Activated CD4-positive, alpha-beta T cell treated with anti-CD3 and anti-CD28 coated beads, Interleukin-2, amount 10 ng/mL, durations not matched to agents 7 days and 5 days (primary cell): ENCODE measurements at places on chromosomes 4 and X.

- peak; percentile 78 for DNase-seq
These were observed 35.9 kb downstream of the ANKRD17 start for GRCh38 chr4:73222466-73223257.

- DNase-seq = no peak
These were observed 903.4 kb downstream of the TECRL start for GRCh38 chr4:63505714-63506460.

GRCh38 chrX:105006996-105007395 is 213.5 kb downstream of the TEX13A start:
- no peak for DNase-seq

DNA sequence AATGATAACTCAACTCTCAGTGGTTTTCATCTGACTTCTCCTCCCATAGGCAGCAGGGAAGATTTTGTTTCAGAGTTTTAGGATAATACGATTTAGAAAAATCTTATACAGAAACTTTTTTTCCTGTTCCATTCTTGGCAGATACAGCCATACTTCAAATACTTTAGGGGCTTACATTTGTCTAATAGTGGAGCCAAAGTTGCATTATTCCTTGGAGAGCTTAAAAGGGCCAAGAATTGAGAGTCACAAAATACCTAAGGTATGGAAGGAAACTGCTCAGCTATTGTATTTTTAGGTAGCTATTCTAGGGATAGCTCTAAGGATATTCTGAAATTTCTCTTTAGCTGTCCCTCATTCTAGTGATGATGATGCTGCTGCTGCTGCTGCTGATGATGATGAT is 132.9 kb upstream of the PTCHD1 start:
- DNase-seq = no peak

DNA sequence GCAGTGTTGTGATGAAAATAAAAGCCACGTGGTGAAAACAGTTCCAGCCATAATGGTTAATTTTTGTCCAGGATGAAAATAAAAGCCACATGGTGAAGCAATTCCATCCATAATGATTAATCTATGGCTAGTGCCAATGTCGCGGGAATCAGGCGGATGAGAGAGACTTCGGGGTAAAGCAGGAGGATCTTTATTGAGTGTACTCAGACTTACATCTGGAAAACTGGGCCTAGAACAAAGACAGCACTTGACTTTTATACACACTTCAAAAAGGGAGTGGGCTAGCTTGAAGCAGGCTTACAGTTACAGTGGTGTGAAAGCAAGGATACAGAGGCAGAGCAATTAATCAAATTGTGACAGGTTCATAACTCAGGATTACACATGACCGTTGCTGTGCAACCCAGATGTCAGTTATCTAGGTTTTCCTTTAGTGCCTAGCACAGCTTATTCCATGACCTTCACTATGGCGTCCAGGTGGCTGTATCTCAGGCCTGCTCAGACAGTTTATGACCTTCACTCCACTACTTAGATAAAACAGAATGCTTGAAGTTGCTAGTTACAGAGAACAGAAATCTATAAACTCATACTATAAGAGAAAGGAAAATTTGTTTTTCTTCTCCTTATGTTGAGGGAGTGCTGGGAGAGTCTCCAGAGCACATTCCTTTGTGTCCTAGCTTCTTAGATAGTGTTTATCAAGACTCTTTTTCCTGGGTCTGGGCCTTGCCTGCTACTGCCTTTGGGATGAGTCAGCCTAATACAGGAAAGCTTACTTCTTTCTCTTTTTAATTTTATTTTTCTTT is 5.9 kb upstream of the PLA2G12A start:
- no peak for DNase-seq

DNA sequence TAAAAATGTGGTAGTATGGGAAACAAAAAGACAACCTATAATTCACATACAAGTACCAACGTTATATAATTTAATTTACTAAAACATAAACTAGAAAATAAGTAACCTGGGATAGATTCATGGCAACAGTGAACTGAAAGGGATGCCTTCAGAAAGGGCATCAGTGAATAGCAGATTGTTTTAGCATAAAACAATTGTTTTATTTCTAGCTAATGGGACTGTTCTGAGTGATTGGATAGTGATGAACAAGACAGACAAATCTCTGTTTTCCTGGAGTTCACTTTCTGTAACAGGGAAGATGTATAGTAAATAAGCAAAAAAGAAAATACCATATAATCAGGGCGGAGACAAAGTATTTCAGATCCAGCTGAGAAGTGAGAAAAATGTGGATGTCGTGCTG is 379.1 kb upstream of the SPOCK3 start:
- no peak for DNase-seq

GRCh38 chr4:16684097-16684496 is 214.3 kb downstream of the LDB2 start:
- DNase-seq = no peak

- DNase-seq = no peak
These were observed 8.7 kb upstream of the CXCL3 start for GRCh38 chr4:74047152-74047551.

GRCh38 chrX:11481035-11481434 is 184.7 kb downstream of the ARHGAP6 start:
- DNase-seq = no peak

DNA sequence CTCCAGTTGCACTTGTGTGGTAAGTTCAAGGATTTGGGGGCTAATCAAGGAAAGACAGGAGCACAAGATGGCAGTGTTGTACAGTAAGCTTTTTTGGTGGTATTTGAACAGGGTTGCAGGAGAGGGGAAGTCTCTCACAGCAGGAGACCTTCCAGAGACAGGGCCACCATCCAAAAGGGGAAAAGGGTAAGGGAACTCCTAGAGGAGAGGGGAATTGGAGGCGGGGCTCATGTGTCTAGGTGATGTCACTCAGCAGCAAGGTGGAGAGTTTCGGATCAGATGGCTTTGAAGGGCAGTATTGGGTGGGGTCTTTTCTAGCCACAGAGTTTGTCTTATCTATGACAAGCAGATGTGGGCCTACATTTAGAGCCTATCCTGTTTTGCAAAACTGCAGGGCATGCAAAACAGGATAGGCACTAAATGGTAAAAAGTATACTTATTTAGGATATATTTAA is 13.4 kb upstream of the RNF175 start:
- DNase-seq = no peak

GRCh38 chr4:37858872-37859271 is 32.0 kb upstream of the TBC1D1 start:
- DNase-seq = no peak

DNA sequence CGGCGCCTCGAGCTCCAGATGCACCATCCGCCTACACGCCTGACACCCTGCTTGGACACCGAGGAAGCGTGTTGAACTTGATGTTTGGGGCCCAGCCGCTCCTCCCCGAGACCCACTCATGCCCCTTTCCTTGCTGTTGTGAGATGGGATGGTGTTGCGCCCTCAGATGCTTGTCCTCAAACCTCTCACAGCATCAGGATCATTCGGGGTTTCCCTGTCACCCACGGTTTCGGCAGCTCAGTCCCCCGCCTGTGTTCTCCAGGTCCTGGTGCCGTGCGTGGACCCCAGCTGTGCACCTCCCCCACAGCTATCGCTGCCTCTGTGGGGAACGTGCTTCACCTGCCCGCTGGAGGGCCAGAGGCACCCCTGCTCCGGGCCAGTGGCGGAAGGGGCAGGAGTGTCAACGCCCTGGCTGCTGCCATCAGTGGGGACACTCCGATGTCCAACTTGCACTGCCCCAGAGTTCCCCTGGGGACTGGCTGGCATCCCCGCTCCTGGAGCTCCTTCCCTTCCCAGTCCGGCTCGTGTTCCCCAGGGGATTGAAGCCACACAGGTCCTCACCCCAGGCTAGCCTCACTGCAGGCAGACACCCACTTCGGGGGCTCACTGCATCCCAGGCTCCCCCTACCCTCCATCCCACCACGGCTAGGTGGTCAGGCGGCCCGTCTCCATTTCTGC is 82.3 kb upstream of the ADRA2C start:
- no peak for DNase-seq

DNA sequence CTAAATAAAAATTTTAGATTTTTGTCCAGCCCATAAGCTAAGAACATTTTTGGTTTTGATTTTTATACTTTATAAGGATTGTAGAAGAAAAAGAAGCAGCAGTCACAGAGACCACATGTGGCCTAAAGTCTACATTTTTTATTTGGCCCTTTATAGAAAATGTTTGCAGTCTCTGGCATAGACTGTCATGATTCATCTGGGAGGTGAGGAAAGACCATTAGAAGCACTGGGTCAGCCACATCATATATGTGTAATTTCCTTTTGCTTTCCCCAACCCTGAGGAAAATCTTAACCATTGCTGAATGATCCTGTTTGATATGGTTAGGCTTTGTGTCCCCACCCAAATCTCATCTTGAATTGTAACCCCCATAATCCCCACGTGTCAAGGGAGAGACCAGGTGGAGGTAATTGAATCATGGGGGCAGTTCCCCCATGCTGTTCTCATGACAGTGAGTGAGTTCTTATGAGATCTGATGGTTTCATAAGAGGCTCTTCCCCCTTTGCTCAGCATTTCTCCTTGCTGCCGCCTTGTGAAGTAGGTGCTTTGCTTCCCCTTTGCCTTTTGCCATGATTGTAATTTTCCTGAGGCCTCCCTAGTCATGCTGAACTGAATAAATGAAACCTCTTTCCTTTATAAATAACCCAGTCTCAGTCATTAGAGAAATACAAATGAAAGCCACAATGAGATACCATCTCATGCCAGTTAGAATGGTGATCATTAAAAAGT is 12.1 kb upstream of the COPS4 start:
- DNase-seq = no peak

DNA sequence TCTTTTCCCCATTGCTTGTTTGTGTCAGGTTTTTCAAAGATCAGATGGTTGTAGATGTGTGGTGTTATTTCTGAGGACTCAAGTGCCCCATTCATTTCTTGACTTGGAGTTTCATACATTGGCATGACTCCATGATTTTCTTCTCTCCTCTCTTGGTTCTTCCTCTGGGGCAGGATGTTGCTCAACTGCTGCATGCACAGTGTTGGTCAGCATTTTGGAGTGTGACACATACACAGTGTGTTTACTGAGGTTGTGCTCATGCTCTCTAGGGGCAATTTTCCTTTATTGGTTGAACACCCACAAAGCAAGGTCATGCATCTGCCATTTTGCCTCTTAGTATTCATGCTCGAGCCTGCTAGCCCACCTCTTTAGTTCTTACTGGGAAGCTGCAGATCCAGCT is 1993.8 kb downstream of the ARAP2 start:
- DNase-seq = no peak

DNA sequence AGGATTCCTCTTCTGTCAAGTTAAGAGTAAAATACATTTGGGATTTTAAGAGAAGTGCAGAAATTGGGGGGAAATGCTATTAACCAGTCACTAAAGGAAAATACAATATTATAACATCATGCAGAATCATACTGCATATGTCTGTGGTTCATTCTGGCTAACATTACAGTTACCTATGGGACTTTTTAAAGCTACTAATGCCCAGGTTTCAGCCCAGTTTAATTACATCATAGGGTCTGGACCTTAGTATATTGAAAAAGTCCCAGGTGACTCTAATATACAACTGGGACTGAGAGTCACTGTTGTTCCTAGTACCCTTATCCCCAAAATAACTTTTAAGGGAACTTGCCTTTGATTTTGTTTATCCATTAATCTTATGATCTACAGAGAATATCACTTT is 10.0 kb downstream of the ABCE1 start:
- no peak for DNase-seq

DNA sequence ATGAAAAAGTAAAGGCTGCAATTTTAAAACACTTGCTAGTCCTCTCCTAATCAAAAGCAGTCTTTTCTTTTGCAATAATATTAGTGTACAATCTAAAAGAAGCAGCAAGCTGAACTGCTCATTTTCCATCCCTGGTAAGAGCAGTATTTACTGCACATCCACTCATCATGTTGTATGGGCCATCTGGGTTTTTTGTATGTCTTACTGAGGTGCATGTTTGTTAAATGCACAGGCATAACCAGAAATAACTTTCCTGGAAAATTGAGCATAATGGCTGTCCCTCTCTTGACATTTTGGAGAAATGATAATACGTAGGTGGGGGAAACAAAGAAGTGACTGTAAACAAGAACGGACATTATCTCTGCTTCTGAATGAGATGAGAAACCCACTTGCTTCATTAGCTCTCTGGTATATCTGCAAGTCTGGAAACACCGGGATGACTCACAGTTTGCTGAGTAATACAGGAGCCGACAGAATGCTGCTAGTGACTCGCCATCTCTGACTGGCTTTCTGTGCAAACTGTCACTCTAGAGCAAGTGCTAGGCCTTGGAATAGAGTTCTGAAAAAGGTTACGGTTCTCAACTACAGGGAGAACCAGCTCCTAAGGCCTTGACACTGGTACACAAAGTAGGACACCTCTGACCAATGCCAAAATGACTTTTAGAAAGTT is 85.7 kb upstream of the MTM1 start:
- DNase-seq = peak; percentile 19

GRCh38 chr4:19791422-19792123 is 460.1 kb upstream of the SLIT2 start:
- no peak for DNase-seq

GRCh38 chrX:9327747-9328145 is 137.1 kb upstream of the TBL1X start:
- DNase-seq = no peak

DNA sequence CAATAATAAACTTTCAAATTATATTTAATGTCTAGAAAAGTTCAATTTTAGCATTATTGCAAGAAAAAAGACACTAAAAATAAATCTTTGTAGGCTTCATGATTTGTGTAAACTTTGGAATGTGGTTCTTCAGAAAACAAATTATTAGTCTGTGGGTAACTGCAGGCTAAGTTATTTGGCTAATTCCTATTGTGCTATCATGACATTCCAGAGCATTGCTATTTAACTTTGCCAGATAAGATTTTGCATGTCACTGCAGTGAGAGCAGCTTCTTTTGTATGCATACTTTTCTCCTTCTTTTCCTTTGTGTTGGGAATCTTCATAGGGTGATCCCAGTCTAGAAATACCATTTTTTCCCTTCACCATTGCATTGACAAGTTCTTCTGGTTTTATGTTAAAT is 130.0 kb downstream of the AWAT2 start:
- DNase-seq = no peak

GRCh38 chrX:13569479-13570260 is at the start of gene EGFL6:
TSS of gene EGFL6 (plus strand) at chrX:13569601. CDS start at chrX:13569862, 261 bp downstream.
- DNase-seq = no peak

DNA sequence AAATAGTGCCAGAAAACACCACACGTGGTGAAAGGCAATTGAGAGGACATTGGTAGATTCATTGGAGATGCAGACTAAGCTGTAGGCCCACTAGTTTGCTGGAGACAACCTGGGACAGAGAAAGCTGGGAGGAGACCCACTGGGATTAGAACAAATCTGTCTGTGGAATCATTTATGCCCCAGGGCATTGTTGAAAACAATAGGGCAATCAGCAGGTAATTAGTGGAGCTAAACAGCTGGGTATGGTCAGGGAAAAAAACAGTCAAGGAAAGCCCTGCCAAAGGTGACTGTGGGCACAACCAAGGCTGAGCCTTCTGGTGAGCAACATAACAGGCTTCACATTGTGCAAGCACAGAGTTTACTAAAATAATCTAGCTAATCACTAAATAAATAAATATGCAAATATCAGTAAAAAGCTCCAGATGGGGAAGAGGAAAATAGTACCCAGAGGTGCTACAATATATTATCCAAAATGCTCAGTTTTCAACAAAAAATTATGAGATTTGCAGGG is 9.0 kb downstream of the TCEAL3 start:
- no peak for DNase-seq

GRCh38 chr4:168796362-168797106 is 213.5 kb downstream of the CBR4 start:
- no peak for DNase-seq

GRCh38 chr4:38008571-38009021 is 48.4 kb downstream of the PTTG2 start:
- DNase-seq = no peak

GRCh38 chr4:55865228-55865806 is 11.9 kb downstream of the EXOC1 start:
- no peak for DNase-seq

GRCh38 chr4:123516576-123516975 is 120.0 kb downstream of the SPRY1 start:
- DNase-seq = no peak
